EH (cell line): ENCODE measurements at places on chromosomes 1 and 21.

DNA sequence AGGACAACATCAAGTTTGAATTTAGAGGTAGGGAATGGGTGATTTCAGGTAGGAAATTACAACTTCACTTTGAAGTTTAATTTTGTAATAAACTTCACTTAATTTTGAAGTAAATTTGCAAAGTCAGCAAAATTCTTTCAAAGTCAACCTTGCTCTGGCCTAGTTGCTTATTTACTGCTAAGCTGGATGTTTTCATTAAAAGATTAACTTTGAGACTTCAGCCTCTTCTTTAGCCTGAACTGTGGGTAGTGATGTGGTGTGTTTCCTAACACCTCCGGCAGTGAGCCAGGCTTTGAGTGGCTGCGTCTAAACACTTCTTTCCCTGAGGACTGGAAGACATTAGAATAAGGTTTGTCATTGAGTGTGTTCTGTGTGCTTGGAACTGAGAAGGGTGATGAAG is at the start of gene HAO2:
TSS of gene HAO2 (plus strand) at position 232 of the 400 bp plus-strand sequence. CDS start 12,301 bp downstream, outside the sequence.
- no peak for DNase-seq

DNA sequence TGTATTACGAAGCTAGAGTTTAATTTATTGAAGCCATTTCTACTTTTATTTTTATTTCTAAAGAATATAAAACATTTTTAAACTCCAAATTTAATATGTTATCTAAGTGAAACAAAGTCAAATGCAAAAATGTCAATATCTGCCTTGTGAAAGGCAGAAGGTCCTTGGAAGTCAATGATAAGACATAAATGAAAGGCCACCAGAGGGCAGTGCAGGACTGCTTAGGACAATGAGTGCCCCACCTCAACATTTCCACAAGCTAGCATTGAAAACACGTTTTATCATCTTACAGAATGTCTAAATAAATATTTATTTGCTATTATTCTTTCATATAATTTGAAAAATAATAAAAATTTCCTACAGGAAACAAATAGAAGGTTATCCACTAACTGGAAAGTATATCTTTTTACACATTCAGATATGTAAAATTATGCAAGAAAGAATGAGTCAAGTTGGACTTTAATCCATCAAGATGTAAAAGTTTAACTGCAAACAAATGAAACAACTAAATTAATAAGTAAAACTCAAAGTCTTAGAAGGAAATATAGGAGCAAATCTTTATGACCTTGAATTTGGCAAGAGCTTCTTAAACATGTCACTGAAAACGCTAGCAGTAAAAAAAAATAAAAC is 140.1 kb upstream of the FMN2 start:
- peak; percentile 73 for DNase-seq

DNA sequence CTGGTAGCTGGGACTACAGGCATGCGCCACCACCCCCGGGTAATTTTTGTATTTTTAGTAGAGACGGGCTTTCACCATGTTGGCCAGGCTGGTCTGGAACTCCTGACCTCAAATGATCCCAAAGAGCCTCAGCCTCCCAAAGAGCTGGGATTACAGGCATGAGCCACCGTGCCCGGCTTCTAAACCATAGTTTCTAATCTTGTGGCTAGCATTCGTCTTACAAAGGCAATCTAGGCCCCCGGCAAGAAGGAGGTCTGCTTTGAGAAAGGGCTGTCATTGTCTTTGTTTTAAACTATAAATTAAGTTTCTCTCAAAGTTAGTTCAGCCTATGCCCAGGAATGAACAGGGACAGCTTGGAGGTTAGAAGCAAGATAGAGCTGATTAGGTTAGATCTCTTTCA is 10.3 kb upstream of the L1TD1 start:
- no peak for DNase-seq

DNA sequence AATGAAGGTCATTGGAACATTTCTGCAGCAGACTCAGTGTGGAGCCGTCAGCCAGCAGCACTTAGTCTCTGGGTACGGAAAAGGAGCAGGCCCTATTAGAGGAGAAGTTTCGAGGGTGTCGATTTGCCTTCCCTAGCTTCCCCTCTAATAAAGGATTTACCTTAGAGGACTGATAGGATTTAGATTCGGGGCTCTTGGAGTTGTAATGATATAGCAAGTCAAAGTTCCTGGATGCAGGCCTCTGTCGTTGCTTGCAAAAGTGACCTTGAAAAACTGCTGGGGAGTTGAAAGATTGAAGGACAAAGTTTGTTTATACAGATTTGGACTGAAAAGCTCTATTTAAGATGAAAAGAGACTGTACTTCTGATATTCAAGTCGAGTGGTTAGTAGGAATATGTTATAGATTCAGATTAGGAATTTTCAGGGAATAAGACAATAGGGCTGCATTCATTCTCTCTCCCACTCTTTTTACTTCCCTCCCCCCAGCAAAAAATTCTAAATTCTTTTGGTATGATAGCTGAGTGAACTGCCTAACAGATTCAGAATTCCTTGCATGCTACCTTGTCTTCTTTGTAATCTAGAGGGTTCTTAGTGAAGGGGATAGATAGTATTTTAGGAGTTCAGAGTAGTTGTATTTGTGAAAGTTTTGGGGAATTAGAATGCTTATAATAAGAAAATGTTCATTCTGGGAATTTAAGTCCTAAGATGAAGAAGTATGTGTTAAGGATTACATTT is 19.2 kb downstream of the NFYC start:
- peak; percentile 37 for DNase-seq

DNA sequence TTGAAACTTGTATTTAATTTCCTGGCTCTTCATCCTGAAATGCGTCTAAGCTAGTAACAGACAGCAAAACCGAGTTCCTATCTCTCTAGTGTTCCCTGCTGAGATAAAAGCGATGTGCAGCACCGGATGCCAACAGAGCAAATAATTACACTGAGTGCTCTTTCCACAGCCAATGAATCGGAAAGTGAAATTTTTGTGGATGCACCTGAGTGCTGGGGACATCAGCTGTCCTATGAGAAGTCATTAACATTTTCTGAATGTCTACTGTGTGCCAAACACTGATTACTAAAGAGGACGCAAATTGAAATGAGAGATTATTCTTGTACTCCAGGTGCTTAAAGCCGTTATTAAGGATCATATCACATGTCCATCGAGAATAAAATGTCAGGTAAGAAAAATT is 278.0 kb downstream of the RGS7 start:
- DNase-seq: no peak
